Mucosa of descending colon (tissue), 3 donors: ENCODE measurements at places on chromosomes 1 and 21.

DNA sequence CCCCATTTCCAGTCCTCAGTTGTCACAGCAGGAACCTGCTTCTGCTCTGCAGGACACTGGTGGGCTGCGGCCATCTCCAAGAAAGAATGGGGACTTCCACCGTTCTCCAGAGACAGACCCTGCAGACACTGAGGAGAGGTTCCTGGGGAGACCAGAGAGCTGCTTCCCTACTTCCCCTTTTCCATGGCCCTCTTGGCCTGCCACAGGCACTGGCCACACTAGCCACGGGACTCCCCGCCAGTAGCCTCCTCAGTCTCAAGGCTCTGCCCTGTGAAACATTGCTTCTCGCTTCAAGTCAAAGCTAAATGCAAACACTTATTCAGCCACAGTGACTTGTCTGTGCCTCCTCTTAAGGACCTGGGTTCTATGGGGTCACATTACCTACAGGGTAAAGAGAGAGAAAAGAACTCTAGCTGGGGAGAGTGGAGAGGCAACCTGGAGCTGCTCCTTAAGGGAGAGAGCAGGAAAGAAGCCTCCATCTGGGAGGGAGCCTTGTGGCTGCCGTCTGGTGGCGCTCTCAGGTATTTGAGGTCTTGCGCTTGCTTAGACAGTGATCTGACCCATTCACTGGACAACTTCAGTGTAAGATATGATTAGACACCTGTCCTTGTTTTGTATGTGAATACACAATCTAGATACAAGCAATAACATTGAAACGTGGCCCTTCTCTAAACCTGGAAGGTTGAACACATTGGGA, 5.4 kb upstream of the SLAMF8 start:
- DNase-seq, result no peak

DNA sequence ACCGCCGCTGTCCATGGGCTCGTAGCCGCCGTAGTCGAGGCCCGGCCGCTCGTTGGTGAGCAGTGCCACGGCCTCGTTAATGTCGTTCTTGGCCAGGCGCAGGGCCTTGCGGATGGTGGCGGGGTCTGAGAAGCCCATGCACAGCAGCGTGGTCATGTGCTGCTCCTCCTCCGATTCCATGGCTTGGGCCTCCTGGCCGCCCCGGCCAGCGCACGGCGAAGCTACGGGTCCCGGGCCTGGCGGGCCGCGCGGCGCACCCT, 300 bp downstream of the USP24 start:
- peak; percentile 67 for DNase-seq

DNA sequence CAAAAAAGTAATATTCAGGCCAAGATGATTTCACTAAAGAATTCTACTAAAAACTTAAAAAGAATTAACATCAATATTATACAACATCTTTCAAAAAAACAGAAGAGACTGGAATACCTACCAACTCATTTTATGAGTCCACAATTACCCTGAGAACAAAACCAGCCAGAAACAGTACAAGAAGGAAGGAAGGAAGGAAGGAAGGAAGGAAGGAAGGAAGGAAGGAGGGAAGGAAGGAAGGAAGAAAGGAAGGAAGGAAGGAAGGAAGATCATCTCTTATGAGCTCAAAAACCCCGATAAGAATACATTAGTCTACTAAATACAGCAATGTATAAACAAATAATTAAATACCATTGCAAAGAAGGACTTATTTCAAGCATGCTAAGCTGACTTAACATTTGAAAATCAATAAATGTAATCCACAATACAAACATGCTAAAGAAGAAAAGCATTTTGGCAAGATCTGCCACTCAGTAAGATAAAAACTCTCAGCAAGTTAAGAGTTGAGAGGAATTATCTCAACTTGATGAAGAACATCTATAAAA, 149.9 kb upstream of the RGS18 start:
- no peak for DNase-seq

- no peak for DNase-seq
Measured at GRCh38 chr1:165288350-165289120, 68.0 kb downstream of the LMX1A start.

DNA sequence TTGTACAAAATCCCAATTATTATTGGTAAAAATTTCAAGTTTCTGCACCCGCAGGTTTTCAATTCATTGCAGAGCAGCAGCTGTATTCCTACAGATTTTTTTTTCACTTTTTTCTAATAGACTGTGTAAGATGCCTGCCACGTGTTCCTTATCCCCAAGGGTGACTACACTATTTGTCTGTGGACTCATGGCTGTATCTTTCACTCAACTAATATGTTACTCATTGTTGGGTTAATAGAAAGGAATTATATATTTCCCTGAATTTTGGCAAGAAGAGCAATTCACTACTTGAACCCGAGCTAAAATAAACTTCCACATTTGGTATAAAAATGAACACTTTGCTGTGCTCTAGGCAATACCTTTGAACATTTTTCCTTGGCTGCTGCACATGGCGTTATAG, 158.7 kb downstream of the NCAM2 start:
- no peak for DNase-seq

DNA sequence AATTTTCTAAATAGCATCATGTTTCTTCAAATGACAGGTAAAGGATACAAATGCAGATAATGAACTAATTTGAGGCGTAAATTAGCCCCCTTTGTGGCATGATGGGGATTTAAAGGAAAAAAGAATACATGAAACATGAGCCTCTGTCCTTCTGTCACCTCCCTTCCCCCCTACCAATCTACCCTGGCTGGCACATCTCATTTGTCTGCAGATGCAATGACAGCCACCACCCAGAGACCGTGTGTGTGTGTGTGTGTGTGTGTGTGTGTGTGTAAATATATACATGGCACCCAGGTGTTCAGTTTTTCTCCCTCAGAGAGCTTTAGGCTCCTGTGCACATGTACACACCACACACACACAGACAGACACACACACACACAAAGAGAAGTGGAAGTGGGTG, 451.1 kb downstream of the RWDD3 start:
- no peak for DNase-seq

- DNase-seq, result no peak
Measured at GRCh38 chr21:33238565-33239255, 9.0 kb downstream of the IFNAR2 start.

DNA sequence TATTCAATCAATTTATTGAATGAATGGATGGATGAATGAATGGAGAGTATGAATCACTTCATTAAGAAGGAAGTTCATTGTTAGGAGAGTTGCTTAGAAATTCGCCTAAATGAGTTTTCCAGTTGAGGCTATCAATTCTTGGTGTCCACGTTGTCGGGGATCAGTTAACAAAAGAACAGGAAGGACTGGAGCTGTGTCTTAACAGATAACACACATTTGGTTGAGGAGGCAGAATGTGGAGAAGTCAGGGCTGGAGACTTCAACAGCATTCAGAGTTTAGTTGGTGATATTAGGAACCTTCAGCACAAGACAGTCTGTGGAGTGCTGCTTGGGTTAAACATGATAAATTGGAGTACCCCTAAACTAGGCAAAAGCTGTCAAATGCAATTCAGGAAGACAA, 33.7 kb downstream of the ZBTB18 start:
- no peak for DNase-seq

- DNase-seq, result no peak
Measured at GRCh38 chr1:206682111-206682510, 2.6 kb upstream of the MAPKAPK2 start.

- peak; percentile 73 for DNase-seq
Measured at GRCh38 chr1:42334240-42335049, 590 bp downstream of the FOXJ3 start.

- DNase-seq, result no peak
Measured at GRCh38 chr1:220754918-220755295, 6.8 kb downstream of the MTARC2 start.

DNA sequence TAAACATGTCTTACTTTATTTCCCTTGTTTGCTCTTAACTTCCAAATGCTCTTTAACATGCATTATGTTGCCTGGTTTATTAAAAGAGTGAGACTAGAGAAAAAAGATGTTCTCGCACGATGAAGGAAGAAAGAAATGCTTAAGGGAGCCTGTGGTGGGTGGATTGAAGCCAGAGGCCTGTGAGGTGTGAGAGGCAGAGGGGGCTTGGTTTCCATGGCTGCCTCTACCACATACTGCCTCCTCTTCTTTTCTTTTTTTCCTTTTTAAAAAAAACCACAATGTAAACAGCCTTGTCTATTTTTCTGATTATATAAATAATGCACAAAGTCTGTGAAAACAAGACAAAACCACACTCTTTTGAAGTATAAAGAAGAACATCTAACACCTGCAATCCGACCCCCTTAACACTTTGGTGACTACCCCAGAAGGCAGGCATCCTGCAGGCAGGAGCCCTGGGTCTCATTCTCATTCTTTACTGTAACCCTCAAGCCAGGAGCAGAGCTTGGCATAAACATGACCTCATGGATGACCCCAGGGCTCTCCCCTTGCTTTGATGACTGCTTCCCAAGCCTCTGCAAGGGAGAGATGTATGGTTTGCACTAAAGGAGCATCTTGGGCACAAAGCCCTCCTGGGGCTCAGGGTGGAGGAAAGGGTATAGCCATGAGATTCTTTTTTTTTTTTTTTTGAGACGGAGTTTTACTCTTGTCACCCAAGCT, 10.1 kb upstream of the PARP1 start:
- no peak for DNase-seq

- DNase-seq, result no peak
Measured at GRCh38 chr1:232084584-232085223, 458.1 kb downstream of the DISC1 start.

DNA sequence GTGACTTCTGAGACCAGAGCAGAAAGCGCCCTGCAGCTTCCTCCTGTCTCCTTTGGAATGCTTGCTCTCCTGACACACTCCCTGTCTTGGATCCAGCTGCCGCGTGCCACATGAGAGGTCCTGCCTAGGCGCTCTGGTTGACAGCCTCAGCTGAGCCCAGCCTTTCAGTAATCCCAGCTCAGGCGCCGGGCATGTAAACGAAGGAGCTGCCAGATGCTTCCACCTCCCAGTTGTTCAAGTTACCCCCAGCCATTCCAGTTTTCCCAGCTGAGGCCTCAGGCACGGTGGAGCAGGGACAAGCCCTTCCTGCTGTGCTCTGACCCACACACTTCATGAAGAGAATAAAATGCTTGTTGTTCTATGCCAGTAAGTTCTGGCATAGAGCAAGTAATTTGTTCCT, 14.3 kb upstream of the CD34 start:
- DNase-seq, result peak; percentile 48

GRCh38 chr1:151711951-151712350, 4.7 kb downstream of the CELF3 start:
- no peak for DNase-seq

GRCh38 chr1:31545927-31546540, 30.3 kb upstream of the TINAGL1 start:
- no peak for DNase-seq

GRCh38 chr1:54376430-54377039, 29.7 kb downstream of the SSBP3 start:
- no peak for DNase-seq

- DNase-seq, result no peak
Measured at GRCh38 chr1:186473047-186473446, 12.1 kb upstream of the PDC start.

GRCh38 chr1:53519421-53519820, 60.2 kb downstream of the DMRTB1 start:
- DNase-seq, result no peak

DNA sequence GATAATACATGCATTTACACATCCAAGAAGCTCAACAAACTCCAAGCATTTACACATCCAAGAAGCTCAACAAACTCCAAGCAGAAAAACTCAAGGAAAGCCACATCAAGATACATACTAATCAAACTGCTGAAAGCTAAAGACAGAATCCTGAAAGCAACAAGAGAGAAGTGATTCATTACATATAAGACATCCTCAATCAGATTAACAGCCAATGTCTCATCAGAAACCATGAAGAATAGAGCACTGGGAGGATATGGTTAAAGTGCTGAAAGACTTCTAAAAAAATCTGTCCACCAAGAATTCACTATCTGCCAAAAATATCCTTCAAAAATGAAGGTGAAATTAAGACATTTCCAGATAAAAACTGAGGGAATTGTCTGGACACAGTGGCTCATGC, 45.7 kb upstream of the BATF3 start:
- DNase-seq, result no peak

GRCh38 chr1:88421997-88422396, 262.1 kb upstream of the PKN2 start:
- DNase-seq, result no peak

DNA sequence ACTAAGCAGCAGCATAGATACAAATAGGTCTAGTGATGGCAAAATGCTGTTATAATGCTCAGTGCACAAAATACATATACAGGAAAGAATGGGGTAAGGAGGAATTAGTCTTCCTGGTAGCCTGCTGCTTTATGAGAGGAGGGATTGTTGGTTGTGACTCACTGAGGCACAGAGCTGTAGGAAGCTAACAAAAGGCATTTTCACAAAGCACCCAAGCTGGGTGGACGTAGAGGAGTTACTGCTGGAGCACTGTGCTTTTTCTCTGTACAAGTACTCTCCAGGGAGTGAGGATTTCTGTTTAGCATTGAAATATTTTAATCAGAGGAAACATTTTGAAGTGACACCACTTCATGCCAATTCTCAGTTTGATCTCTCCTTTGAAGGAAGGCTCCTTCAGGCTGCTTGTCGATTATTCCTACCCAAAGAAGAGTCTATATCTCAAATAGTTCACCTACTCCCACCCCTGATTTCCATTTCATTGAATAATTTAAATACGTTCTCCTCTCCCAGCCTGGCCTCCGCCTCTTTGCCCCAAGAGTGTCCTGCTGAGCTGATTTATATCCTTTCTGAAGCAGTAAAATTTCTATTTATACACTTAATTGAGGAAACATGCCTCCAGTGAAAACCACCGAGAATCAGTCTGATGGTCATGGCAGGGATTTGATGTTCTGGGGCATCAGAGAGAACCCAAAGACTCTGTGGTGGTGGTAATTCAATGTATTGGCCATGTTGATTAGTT, 271.9 kb downstream of the HHAT start:
- DNase-seq, result no peak

DNA sequence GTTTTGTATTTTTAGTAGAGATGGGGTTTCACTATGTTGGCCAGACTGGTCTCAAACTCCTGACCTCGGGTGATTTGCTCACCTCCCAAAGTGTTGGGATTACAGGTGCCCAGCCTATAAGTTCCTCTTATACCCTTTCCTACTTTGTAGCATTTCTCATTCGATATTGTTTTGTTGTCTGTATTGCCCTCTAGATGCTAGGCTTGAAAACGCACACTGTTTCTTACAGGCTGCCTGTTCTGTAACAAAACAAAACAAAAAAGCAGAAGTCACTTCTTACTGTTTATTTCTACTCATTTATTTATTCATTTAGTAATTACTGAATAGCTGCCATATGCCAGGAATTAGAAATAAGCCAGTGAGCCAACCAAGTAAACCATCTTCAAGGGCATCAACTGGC, 136.9 kb upstream of the BMP8A start:
- no peak for DNase-seq

- no peak for DNase-seq
Measured at GRCh38 chr1:214349781-214350180, 68.8 kb downstream of the SMYD2 start.

GRCh38 chr1:203464226-203464625, 11.4 kb upstream of the PRELP start:
- DNase-seq, result no peak
